Colonic mucosa (tissue), 4 donors: ENCODE measurements at places on chromosomes 4 and X.

- H3K27me3 ChIP-seq, result no peaks in the 10 kb centered on the region
- H3K4me1 ChIP-seq, result no peaks in the 10 kb centered on the region
- H3K27ac ChIP-seq, result no peak overlapping the region
- no peak overlapping the region for H3K4me3 ChIP-seq
Measured at GRCh38 chr4:7598939-7599790, 164.4 kb upstream of the PSAPL1 start.

DNA sequence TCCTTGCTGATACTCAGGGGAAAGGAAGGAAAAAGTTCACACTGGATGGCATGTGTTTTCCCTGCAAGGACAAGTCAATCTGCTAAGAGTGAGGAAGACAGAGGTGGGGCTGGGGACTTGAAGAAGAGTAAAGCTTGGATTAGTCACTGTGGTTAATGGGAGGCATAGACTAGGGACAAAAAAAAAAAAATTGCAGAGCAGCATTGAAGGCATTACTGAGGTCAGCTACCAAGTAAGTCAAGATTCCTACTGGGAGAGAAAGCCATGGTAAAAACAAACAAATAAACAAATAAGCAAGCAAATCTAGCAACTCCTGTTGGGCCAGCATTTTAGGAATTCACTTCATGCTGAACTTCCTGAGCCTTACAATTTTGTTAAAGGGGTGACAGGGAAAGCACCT, 58.2 kb upstream of the GPC4 start:
- H3K36me3 ChIP-seq, result no peaks in the 10 kb centered on the region
- no peak overlapping the region for H3K4me3 ChIP-seq
- no peak overlapping the region for H3K27ac ChIP-seq
- no peaks in the 10 kb centered on the region for H3K4me1 ChIP-seq

DNA sequence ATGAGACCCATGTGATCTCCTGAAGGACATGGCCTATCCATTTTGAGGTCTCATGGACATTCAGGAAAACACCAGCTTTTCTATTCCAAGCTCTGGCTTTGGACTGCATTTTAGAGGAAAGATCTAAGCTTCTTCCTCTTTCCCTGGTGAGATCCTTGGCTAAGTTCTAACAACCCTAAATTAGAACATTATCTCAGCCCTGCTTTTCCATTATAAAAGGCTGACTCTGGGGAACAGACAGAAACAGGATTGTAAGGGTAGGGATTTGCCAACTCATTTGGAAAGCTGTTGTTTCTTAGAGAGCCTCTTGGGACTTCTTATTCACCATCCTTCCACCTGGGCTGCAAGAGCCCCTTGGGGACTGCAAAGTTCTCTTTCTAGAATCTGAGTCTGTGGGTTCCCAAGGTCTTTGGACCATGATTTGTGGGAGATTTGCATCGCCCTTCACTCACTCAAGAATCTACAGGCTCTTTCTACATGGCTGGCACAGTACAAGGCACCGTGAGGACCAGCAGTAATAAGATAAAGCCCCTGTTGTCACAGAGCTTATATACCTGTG, 146.9 kb downstream of the FNIP2 start:
- DNase-seq, result no peak
- no peaks in the 10 kb centered on the region for H3K4me1 ChIP-seq
- no peaks in the 10 kb centered on the region for H3K36me3 ChIP-seq

- no peaks in the 10 kb centered on the region for H3K36me3 ChIP-seq
- H3K27me3 ChIP-seq, result no peaks in the 10 kb centered on the region
- no peaks in the 10 kb centered on the region for H3K4me1 ChIP-seq
- no peak for DNase-seq
- no peak overlapping the region for H3K27ac ChIP-seq
Measured at GRCh38 chr4:177264788-177265422, 44.8 kb upstream of the NEIL3 start.

GRCh38 chr4:182143086-182143821, 99.9 kb upstream of the TENM3 start:
- no peak overlapping the region for H3K27ac ChIP-seq
- peaks cover 63% of the 10 kb centered on the region for H3K27me3 ChIP-seq
- H3K4me1 ChIP-seq, result no peaks in the 10 kb centered on the region
- DNase-seq, result peak; percentile 49
- peak overlapping the region; percentile 42 for H3K4me3 ChIP-seq

DNA sequence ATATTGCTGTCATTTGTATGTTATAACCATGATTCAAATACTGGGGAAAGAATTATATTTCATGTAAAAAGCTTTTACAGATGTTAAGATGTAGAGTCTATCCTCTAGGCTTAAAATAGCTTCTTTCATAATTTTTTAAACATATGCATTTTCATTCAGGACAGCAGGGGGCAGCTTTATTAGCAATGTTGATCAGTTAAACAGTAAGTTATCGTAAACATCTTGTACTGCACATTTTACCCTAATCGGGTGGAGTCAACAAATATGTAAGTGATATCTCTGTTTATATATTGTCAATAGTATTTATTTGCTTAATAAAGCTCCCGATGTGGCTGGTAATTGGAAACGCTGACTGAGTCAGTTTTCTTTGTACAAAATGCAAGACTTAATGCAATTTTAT, 142.5 kb upstream of the MED14 start:
- no peaks in the 10 kb centered on the region for H3K4me1 ChIP-seq
- H3K4me3 ChIP-seq, result no peak overlapping the region
- no peak overlapping the region for H3K27ac ChIP-seq
- DNase-seq, result no peak
- no peaks in the 10 kb centered on the region for H3K27me3 ChIP-seq
